ENCODE measurements at places on chromosomes 3 and 15.

GRCh38 chr3:188007897-188008296 is 146.1 kb upstream of the LPP start:
- DNase-seq, result no peak

DNA sequence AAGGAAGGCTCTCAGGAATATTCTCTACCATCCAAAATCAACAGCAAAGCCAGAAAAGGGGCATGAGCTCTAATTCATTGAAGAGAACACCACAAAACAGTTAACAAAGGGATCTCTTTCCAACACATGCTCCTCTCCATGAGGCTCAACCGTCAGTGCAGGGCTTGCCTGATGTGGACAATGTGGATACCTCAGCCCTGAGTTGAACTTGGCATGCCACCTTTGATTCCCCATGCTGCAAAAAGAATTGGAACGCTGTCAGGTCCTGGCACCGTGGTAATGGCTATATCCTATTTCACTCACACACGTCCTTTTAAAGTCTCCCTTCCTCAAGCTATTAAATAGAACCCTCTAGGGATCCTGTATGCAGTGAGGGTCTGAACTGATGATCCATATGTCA is 30.7 kb upstream of the IP6K2 start:
- no peak for DNase-seq

GRCh38 chr3:64686446-64686908 is 1.3 kb downstream of the ADAMTS9 start:
- no peak for DNase-seq

- no peak for DNase-seq
These were observed 22.5 kb downstream of the LRTM1 start for GRCh38 chr3:54905261-54905888.

GRCh38 chr3:99505200-99505599 is 133.2 kb upstream of the COL8A1 start:
- no peak for DNase-seq

DNA sequence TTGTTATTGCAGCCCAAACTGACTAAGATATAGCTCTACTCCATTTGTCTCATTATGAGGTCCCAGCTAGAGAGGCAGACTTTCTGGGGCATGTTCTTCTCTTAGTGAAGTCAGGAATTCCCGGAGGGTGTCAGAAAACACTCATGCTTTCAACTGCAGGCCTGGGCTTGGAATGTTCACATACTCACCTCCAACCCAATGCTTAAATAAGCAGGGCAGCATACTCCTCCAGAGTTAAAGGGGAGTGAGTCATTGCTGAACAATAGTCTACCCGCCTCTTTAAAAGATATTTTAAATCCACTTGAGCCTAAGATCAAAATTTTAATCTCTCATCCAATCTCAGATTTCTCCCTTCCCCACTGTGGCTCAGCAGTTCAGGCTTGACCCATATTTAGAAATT is 167.8 kb upstream of the DPH6 start:
- no peak for DNase-seq

- DNase-seq, result no peak
These were observed 13.0 kb downstream of the IL16 start for GRCh38 chr15:81209635-81210034.

DNA sequence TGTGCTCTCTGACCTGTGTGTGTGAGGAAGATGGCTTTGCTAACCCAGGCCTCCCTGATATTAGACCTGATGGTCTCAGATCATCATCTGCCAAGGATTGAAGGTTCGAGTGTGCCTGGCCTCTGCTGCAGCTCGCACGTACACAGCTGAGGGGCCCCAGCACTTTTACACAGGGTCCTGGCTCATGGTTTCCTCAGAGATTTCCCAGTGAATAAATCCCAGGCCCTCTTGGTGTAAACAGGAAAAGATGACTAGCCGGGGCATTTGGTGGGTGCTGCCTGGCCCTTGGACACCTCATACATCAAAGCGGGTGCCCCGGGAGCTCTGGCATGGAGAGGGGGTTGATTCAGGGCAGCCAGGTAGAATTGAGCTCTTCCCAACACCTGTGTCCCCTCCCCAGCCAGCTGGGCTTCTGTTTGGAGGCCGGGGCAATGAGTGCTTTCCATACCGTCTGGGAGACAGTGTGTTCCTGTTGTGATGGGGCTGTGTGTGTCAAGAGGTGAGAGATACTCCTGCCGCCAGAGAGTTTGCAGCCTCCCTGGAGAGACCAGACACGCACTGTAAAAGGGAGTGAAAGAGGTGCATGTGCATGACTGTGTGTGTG is 72.5 kb upstream of the TLE3 start:
- DNase-seq, result no peak

GRCh38 chr3:129606636-129607390 is at the start of gene PLXND1:
TSS of gene PLXND1 (minus strand) at chr3:129606676. CDS start at chr3:129606639, 37 bp downstream.
- no peak for DNase-seq

GRCh38 chr3:186108106-186108940 is 566 bp downstream of the ETV5 start:
- no peak for DNase-seq

- DNase-seq, result no peak
These were observed 130.1 kb downstream of the RYR3 start for GRCh38 chr15:33440900-33441299.

DNA sequence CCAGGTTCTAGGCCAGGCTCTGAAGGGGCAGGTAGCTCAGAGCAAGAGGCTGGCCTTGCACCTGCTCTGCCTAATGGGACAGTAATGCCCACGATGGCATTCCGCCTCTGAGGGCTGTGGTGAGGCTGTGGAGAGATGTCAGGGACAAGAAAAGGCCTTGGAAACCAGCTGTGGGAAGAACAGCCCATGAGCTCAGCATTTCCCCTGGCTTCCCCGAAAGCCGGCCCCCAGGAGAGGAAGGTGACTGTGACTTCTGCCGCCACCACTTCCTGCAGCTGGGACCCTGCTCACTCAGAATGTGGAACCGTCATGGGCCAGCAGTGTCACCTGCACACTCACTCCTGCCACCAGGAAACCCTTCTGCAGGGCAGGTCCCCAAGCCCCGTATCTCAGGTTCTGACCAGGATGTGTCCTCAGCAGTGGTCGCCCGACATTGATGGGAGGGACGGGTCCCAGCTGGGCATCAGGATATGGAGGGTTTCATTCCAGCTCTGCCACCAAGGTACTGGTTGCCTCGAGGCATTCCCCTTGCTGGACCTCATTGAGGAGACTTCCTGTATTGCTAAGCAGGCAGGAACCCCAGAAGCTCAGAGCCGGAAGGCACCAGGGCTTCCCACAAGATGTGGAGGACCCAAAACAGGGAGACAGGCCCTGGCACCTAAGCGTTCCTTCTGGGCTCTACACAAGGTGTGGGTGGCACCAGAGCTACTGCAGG is 30.7 kb downstream of the SEMA7A start:
- no peak for DNase-seq

DNA sequence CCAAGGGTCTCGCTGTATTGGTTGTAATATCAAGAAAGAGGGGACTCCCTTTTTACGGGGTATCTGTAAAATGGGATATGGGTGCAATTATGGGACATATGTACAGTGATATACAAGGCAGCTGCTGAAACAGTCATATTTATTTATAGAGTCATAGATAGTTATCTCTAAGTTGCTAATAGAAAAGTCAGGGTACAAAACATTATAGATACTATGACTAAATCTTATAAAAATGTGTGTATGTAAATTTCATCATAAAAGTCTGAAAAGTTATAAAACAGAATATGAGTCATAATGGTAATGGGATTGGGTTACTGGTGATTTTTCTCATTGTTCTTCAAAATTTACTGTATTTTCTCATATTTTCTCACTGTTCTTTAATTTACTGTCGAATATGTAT is 344.9 kb upstream of the SLCO3A1 start:
- no peak for DNase-seq
